ENCODE measurements at places on chromosomes 13 and 19.

DNA sequence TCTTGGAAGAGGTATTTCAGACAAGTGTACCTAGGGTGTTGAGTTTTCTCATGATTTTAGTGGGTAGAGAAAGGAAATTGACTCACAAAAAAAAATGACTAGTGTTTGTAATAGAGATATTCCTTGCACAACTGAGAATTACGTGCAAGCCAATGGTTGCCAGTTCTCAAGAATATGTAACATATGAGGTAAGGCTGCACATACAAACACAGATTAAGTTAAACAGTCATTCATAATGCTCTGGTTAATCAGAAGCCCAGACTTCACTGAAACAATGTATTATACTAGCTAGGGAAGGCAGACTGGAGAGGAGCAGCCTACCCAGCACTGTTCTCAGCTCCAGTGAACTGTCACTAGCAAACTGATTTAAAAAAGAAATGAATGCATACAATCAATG is 418.3 kb downstream of the DIAPH3 start:
- no peak for DNase-seq

DNA sequence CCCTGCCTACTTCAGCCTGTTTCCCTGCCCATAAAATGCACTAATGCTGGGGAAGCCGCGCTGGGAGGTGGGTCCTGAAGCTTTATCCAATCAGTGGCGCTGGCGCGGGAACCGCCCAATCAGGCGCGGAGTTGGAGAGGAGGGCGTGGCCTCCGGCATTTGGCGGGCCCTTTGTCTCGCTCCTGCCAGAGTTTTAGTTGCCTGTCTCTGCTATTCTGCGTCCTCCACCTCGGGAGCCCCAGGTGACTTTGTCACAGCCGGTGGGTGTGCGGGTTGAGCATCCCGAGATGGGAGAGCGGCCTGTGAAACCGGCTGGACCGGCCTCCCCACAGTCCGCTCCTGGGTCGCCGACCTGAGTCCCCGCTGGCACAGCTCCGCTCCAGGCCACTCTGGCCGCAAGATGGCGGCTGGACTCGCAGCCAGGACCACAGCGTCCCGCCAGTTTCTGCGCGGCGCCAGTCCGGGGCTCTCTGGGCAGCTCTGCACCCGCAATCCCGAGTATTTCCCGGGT is 30.7 kb upstream of the ZNF429 start:
- DNase-seq, result peak; percentile 84

GRCh38 chr19:10695401-10696398 is 5.5 kb upstream of the QTRT1 start:
- peak; percentile 90 for DNase-seq

DNA sequence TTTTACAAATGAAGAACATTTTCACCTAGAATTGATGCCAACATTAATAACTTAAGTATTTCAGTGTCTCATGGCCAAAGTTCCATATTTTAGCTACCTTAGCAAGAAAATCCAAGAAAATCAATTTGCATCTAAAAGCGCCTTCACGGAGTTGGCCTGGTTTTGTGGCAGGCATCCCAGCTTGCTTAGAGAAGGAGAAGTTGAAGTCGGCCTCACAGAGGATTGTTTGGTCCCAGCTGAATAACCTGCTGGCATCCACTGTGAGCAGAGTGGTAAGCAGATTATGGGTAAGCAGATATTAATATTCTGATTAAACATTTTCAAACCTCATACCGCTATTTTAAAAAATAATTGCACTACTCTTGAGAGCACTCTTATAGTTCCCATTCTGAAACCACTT is 62.3 kb upstream of the STARD13 start:
- peak; percentile 75 for DNase-seq

GRCh38 chr13:100984085-100984705 is 309.6 kb upstream of the TMTC4 start:
- no peak for DNase-seq

GRCh38 chr19:2059422-2060201 is 8.6 kb upstream of the MKNK2 start:
- DNase-seq, result peak; percentile 60

DNA sequence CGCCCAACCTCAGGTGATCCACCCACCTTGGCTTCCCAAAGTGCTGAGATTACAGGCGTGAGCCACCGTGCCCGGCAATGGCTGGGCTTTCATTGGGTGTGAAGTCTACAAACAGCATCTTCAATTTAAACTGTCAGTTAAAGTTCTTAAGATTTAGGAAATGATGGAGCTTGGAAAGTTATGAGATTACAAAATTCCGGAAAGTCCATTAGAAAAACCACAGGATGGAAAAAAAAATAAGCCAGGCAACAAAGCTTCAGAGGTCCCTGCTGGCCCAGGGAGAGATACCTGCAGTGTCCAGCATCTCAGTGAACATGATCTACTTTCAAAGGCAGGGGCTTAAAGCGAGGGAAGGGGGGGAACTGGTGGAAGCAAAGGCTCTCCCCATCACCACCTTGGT is 4.6 kb upstream of the ZNF587B start:
- DNase-seq, result no peak

GRCh38 chr13:36385489-36385888 is 39.3 kb upstream of the SPART start:
- DNase-seq, result no peak
